Thyroid gland (tissue), 4 donors: ENCODE measurements at places on chromosomes 2 and 18.

DNA sequence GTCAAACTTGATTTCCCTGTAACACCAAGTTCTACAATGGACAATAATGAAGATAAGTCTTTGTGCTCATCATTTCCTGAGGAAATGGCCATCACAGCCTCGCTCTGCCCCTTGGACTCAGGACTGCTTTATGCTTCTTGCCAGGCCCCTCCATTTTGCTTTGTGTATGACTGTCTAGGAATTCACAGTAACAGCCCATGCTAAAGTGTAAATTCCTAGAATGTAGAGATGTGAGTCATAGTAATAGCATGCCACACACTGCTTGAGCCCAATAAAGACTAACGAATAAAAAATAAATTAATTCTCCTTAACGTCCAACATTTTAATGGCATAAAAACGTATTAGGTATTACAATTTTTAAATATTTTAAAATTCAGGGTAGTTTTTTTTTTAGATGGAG, 226.5 kb downstream of the PID1 start:
- DNase-seq: no peak

DNA sequence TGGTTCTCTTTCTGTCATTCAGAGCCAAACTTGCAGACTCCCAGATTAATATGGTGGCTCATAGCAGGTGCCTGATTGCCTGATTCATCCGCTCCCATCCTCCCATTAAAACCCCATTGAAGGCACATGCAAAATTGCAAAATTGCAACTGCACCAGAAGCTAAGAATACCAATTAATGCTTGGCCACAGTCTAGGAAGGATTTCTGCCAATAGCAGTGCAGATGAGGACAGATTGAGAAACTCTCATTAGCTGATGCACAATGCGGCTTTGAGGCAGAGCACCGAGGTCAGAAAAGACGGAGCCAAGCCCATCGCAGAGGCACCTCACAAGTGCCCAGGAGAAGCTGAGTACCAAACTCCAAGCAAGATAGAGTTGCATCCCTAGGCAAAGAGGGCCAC, 172.8 kb downstream of the ARL4C start:
- DNase-seq: no peak

- DNase-seq: no peak
Measured at GRCh38 chr18:34957119-34957863, 83.9 kb upstream of the MAPRE2 start.

- DNase-seq: no peak
Measured at GRCh38 chr18:12066910-12067511, 26.6 kb upstream of the ANKRD62 start.

- peak; percentile 45 for DNase-seq
Measured at GRCh38 chr2:233556881-233557736, 9.5 kb downstream of the USP40 start.

DNA sequence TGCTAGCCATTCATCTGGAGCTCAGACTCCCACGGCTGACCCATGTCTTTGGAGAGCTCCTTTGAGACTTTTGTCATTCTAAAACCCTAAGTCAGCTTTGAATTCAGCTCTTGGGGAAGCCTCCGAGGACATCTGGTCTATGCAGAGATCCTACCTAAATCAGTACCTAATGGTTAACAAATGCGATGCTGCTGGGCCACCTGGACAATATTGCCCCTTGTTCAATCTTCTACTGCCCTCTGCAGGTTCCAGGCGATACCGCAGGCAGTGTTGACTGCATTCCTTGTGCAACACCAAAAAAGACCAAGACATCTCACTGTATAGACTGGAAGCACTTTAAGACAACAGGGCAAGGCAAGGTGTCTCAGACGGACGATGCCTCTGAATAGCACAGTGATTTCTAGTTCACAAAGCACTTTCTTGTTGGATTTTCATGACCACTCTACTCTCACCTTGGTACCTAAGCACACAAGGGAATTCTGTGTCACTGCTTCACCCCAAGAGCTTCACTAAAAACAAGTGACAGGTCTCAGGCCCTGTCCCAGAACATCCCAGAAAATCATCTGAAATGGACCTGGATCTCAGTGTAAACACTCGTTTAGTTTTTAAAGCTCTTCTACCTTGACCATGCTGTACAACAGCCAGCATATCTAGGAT, 80.9 kb downstream of the XDH start:
- DNase-seq: peak; percentile 69

GRCh38 chr18:51193621-51194287, 3.7 kb downstream of the MEX3C start:
- DNase-seq: no peak

GRCh38 chr2:97750017-97750416, 36.6 kb downstream of the ZAP70 start:
- no peak for DNase-seq

GRCh38 chr18:13219593-13220159, 1.1 kb downstream of the LDLRAD4 start:
- no peak for DNase-seq
